Upper lobe of left lung (tissue), 6 donors: ENCODE measurements at places on chromosomes 4 and X.

DNA sequence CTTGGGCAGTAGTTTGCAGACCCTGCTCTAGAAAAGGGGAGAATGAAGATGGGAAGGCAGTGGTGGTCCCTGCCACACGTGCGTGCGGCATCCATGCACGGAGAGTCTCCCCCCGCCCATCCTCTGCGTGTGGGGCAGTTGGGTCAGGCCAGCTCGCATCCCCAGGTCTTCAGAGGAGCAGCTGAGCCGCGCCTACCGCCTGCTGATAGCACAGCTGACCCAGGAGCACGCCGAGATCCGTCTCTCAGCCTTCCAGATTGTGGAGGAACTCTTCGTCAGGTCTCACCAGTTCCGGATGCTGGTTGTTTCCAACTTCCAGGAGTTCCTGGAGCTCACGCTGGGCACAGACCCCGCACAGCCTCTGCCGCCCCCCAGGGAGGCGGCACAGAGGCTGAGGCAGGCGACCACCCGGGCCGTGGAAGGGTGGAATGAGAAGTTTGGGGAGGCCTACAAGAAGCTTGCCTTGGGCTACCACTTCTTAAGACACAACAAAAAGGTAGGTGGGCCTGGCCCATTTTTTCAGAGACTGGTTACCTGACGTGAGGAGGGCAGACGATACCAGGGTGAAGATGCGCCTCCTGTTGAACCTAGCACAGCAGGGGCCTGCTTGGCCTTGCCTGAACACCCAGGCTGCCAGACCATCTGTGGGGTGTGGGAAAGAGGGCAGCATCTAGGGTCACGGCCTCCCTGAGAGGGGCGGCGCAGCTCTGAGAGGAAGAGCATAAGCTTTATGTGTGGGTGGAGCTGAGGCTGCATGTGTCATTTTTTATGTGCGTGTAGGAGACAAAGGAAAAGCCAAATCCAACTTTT is 2.6 kb downstream of the UVSSA start:
- peaks cover 39% of the 10 kb centered on the region for H3K36me3 ChIP-seq
- no peak overlapping the region for H3K4me3 ChIP-seq
- no peaks in the 10 kb centered on the region for H3K27me3 ChIP-seq
- no peak overlapping the region for H3K27ac ChIP-seq
- no peak for DNase-seq
- peaks cover 38% of the 10 kb centered on the region for H3K4me1 ChIP-seq

DNA sequence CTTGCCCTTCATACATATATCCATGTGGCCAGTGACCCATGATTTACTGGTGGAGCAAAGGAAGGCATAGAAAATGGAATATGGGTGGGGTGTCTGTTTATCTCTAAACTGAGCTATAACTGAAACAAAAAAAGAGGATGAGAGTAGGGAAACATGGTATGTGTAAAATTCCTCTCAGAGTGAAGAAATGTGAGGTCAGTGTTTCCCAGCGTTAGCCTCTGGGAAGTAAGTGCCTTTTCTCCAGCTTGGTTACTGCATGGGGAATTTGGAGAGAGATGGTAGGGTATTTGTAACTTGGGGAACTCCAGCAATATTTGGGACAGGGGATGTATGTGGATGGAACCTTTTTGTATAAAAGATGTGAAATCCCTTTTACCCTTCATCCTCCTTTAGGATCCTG is 89.4 kb downstream of the AFF1 start:
- H3K4me3 ChIP-seq, result no peak overlapping the region
- no peak for DNase-seq
- peaks cover 67% of the 10 kb centered on the region for H3K4me1 ChIP-seq
- H3K27ac ChIP-seq, result peak overlapping the region; percentile 58
- H3K36me3 ChIP-seq, result no peaks in the 10 kb centered on the region

DNA sequence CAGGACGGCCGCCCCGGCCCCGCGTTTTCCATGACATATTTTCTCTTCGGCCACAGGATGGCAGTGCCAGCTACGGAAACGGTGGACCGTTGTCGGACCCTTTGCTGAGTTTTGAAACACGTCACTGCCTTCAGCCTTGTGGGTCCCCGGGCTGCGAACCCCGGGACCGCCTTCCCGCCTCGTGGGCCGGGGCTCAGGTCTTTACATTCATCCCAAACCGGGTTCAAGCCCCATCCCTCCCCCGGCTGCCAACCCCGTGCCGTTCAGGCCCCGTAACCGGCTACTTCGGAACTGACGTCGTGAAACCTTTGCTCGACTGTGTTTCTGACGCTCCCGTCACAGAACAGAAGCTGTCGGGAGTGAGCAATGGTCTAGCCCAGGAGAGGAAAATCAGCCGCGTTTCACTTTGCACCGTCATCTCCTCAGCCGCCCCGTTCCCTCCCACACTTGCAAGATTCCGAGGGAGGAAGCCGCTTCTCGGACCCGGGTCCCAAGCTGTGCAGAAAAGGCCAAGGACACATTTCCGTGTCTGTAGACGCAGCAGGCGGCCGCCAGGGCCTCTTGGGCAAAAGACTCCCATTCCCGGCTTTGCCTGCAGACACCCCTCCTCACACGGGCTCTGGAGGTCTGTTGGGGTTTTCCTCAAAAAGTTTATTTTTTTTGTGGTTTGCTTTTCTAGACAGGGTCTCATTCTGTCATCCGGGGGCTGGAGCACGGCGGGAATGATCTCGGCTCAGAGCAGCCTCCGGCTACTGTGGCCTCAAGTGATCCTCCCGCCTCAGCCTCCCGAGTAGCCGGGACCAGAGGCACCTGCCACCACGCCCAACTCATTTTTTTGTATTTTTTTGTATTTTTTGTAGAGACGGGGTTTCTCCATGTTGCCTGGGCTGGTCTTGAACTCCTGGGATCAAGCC is 41.4 kb upstream of the PPP2R3B start:
- H3K4me1 ChIP-seq, result peaks cover 4% of the 10 kb centered on the region
- no peak overlapping the region for H3K27ac ChIP-seq
- DNase-seq, result no peak
- H3K4me3 ChIP-seq, result no peak overlapping the region
- no peaks in the 10 kb centered on the region for H3K27me3 ChIP-seq

DNA sequence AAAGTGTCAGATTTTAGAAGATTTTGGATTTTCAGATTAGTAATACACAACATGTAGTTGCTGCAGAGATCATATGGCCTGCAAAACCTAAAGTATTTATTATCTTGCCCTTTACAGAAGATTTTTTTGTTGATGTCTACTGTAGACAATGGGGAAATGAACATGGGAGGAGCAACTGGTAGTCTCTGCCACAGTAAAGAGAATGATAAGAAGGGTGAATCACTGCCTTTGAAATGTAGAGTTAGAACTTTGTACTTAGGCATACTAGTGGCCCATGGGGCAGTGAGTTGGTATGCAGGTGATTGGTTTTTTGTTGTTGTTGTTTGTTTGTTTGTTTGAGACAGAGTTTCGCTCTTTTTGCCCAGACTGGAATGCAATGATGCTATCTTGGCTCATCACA is 50.1 kb downstream of the GAB1 start:
- DNase-seq, result no peak
- peaks cover 53% of the 10 kb centered on the region for H3K4me1 ChIP-seq
- no peak overlapping the region for H3K4me3 ChIP-seq

DNA sequence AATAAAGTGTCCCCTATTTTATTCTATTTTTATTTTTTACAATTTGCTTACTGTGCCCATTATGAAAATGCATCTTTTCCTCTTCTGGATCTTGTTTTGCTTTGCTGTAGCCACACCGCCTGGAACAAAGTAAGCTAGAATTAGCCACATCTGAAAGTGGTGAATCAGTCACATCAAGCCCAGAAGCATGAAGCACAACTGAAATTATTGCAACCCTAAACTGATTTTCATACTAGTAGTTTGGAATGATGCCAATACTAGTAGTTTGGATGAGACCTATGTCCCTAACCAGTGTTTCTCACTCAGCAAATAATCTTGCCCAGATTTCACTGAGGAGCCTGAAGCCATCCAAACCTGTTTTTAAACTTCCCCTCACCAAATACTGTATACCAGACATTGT is 303.0 kb downstream of the EPHA5 start:
- H3K4me1 ChIP-seq, result no peaks in the 10 kb centered on the region
- DNase-seq, result no peak
- no peak overlapping the region for H3K27ac ChIP-seq
- no peak overlapping the region for H3K4me3 ChIP-seq

DNA sequence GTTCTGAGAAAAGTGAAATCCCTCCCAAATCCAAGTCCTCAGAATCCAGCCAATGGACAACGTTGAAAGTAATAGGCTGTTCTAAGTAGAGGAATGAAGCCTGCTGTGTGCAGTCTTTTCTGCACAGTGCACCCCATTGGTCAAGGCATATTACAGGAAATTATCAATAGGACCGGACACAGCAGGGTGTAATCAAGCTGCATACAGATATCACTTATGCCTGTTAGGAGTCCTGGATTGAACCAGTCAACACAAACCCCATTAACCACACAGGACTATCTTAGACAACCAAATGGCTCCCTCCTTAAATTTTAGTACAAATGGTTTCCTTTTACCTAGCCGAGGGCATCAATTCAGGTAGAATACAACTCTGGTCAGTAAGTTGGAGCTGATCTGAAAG is 34.2 kb upstream of the MAGEA8 start:
- H3K4me1 ChIP-seq, result no peaks in the 10 kb centered on the region
- H3K36me3 ChIP-seq, result no peaks in the 10 kb centered on the region
- no peak overlapping the region for H3K4me3 ChIP-seq
- H3K27ac ChIP-seq, result no peak overlapping the region

GRCh38 chrX:42973321-42973720 is 195.4 kb upstream of the PPP1R2C start:
- no peak overlapping the region for H3K27ac ChIP-seq
- H3K4me3 ChIP-seq, result no peak overlapping the region
- no peaks in the 10 kb centered on the region for H3K36me3 ChIP-seq
- no peaks in the 10 kb centered on the region for H3K27me3 ChIP-seq

GRCh38 chrX:38192007-38192810 is 28.5 kb downstream of the SRPX start:
- no peak overlapping the region for H3K27ac ChIP-seq
- H3K36me3 ChIP-seq, result no peaks in the 10 kb centered on the region
- H3K4me1 ChIP-seq, result no peaks in the 10 kb centered on the region

- no peak overlapping the region for H3K4me3 ChIP-seq
- H3K27me3 ChIP-seq, result no peaks in the 10 kb centered on the region
- no peak for DNase-seq
- H3K36me3 ChIP-seq, result no peaks in the 10 kb centered on the region
- no peak overlapping the region for H3K27ac ChIP-seq
- peaks cover 7% of the 10 kb centered on the region for H3K4me1 ChIP-seq
Observed at GRCh38 chr4:8105306-8106100, 53.1 kb downstream of the ABLIM2 start.

GRCh38 chrX:112941209-112941837 is 100.7 kb upstream of the AMOT start:
- H3K27ac ChIP-seq, result no peak overlapping the region
- no peak for DNase-seq
- no peaks in the 10 kb centered on the region for H3K27me3 ChIP-seq
- H3K36me3 ChIP-seq, result no peaks in the 10 kb centered on the region

DNA sequence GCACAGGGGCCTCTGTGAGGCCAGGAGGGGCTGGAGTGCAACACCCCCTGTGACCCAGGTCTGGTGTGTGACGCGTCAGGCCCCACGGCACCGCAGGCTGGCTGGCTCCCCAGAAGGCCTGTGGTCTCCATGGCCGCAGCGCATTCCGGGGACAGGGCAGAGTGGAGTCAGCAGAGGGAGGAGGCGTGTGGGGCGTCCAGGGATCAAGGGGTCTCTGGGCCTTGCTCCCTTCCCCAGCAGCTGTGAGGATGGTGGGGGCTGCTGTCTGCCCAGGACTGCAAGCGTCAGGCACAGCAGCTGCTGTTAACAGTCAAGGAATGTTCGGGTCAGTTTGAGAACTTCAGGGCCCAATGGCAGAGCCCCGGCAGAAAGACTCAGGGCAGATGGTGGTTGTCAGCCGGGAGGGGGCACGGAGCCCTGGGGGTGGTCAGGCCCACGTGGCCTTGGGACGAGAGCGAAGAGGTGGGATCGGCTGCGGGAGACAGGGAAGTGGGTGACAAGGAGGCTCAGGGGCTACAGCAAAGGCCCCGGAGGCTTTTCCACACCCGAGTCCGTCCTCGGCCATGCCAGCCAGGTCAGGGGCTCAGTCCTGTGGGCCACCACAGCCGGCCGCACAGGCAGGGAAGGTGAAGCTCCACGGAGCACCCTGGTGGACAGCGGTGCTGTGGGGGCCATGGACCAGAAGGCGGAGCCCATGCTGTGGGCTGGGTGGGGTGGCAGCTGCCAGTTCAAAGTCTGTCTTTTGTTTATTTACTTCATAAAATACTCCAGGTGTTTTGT is 18.3 kb downstream of the PCGF3 start:
- H3K27ac ChIP-seq, result no peak overlapping the region
- H3K27me3 ChIP-seq, result no peaks in the 10 kb centered on the region
- peaks cover 19% of the 10 kb centered on the region for H3K4me1 ChIP-seq
- peaks cover 9% of the 10 kb centered on the region for H3K36me3 ChIP-seq

DNA sequence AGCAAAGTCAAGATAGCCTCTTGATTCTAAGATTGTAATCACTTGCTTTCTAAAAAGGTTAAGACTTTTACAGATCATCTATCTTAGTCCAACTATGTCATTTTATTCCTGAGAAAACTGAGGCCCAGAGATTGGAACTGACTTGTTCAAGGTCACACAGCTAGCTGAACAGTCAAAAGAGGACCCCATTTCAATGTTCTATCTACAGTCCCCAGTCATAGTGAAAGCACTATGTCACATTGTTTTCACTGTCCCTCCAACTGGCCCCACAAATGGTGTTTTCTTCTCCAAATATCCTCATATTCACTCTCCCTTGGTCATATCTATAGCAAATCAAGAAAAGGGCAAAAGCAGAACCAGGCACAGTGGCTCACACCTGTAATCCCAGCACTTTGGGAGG is 145.2 kb downstream of the OPHN1 start:
- H3K27me3 ChIP-seq, result no peaks in the 10 kb centered on the region
- H3K27ac ChIP-seq, result no peak overlapping the region
- H3K4me3 ChIP-seq, result no peak overlapping the region
- no peak for DNase-seq
- no peaks in the 10 kb centered on the region for H3K4me1 ChIP-seq

DNA sequence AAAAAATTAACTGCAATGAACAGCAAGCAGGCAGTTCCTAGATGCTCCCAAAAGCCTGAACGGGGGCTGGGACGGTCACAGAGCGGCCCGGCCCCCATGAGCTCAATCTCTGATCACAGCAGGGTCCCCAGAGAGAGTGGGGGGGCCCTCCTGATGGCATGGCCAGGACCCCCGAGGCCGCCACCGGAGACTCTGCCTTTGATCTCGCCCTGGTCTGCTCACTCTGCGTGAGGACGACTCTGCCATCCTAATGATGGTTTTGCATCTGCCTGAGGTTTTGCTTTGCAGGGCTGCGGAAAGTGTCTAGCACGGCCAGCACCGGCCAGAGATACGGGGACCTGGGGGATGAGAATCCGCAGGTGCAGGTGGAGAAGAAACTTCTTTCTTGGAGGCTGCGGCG is 103.8 kb downstream of the SHOX start:
- no peak overlapping the region for H3K27ac ChIP-seq
- H3K36me3 ChIP-seq, result no peaks in the 10 kb centered on the region
- H3K4me3 ChIP-seq, result no peak overlapping the region

DNA sequence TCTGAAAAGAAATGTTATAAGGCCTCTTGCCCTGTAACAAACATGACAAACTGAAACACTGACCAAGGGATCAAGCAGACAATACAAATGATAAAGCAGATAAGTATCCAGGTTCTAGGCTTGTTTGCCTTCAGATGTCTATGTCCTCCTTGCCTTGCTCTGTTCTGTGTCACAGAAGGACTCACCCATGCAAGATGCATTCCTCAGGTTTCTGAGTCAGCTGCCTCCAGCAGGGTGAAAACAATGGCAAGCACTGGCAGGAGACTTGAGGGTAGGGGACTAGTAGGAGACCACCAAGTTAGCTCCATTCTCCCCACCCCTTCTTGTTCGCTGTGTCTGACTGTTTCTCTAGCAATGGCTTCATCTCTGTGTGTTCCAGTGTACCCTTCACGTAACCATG is 76.6 kb upstream of the CXXC4 start:
- no peak for DNase-seq
- no peak overlapping the region for H3K4me3 ChIP-seq
- no peak overlapping the region for H3K27ac ChIP-seq
- no peaks in the 10 kb centered on the region for H3K4me1 ChIP-seq
